Right lung (tissue), 10 donors: ENCODE measurements at places on chromosomes 1 and 21. TPM values are rescaled to one million over a fixed set of nuclear protein-coding genes. Genes with fewer than 3 reads are reported as not detected.

FMO3 gene
- polyA plus RNA-seq = 1.7 TPM

- no peak for DNase-seq
These were observed 165.5 kb upstream of the NFIA start for GRCh38 chr1:60916906-60917305.

DNA sequence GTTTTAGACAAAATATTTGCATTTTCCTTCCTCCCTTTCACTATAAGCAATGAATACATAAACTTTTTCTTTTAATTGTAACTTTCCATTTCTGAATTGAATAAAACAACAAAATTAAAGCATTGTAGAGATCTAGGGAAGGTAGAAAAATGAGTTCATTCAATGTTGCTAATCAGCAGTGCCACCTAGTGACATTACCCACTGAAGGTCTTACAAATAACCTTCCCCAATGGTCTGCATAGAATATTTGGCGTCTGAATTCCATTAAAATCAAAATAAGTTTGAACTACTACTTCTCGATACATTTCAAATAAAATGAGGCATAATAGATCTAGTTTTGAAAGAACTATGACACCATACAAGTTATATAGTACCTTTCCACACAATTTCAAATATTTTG lies 19.6 kb downstream of the FH start:
- peak; percentile 8 for DNase-seq

- DNase-seq = no peak
These were observed 112.5 kb downstream of the PGBD5 start for GRCh38 chr1:230313453-230314141.
